ENCODE measurements at places on chromosomes 3 and 15.

DNA sequence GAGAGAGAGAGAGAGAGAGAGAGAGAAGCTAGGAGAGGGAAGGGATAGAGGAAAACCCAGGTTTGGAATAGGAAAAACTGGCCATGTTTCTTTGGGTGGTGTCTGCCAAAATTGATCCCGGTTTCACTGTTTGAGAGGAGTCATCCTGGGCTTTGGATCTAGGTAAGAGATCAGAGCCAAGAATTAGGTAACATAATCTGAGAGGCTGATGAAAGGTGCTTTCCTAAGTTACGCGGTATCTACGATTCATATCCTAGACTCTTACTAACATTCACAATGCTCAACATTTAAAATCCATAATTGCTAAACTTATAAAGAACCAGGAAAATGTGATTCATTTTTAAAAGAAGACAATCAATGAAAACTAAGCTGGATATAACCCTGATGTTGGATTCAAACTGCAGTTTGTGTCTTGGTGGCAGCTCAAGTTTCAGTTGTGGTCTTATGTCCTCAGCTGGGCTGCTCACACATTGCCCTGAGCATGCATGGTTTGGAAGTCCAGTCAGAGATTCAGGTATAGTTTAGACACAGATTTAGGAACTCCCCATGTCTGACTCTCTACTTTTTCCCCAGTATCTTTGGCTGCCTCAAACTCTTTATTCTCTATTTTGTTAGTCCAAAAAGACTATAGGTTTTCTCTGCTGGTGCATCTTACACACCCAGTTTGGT, 42.5 kb upstream of the FMN1 start:
- no peak for DNase-seq

- DNase-seq, result no peak
Observed at GRCh38 chr15:90860942-90861675, 7.3 kb upstream of the FURIN start.

DNA sequence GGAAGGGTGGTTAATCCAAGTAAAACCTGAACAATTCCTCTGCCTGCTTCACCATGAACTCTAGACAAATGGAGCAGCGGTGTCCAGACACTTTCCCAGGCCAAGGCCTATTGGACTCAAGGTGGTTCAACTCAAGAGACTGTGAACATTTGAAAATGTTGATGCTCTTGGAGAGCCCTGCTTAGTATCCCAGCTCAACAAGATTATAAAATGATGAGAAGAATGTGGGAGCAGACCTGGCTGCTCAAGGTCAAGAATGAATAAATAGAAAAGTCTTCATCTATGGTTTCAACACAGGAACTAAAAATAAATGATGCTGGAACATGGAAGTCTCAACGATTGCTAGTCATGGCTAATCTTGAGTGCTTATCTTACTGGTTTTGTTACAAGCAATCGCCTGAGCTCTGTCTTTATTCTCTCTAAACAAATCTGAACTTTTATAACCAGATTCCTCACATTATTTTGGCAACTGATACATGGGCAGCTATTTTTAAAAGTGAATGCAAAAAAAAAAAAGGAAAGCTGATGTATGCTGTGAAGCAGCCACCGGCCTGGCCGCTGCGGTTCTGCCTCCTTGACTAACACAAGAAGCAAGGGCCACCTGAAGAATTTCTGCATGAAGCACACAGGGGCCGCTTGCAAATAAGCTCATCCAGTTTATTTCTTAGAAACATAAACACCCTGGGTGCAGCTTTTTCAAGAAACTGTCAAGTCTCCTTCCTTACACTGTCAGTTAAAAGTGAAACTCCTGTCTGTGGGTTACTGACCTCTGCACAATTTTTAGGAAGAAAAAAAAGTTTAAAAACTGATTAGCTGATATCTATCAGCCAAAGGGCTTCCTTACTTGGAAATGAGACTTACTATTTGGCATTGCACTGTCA, 120.1 kb upstream of the ARHGEF3 start:
- no peak for DNase-seq

DNA sequence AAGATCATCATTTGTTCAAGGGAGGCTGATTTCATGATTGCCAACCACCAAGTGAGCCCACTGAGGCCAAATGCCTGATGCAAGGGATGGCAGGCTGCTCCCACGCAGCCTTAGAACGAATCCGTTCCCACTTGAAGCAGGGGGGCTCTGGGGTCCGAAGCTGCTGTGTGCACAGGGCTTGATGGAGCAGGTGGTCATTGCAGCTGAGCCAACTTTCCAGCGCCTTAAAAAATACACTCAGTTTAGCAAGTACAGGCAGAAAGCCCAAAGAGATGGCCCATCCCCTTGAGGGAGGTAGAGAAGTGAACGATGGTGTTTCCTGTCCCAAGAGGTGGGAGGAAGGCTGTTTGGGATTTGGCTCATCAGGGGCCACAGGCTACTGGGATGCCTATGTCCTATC, 16.7 kb downstream of the LIMD1 start:
- DNase-seq, result no peak

- no peak for DNase-seq
Observed at GRCh38 chr3:188211476-188211875, 57.5 kb downstream of the LPP start.

DNA sequence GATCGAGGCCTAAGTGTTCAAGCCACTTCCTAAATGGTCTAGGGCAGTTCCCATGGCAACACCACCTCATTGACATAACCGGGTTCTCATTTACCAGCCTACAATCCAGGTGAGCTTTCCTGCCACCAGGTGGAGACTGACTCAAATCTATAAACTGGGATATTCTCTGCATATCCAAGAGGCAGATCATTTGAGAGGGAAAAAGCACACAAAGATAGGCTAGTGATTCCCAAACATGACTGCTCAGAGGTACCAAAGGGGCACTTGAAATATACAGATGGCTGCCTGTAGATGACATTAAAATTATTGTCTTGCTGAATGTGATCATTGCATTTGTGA, 141.3 kb upstream of the PROK2 start:
- DNase-seq, result no peak

GRCh38 chr3:126340081-126340511, 17.1 kb downstream of the KLF15 start:
- DNase-seq, result no peak
